Naive thymus-derived CD8-positive, alpha-beta T cell (primary cell): ENCODE measurements at places on chromosomes 1 and 21.
A peak's percentile ranks its signal among the peaks of the same experiment; 100 is the strongest.

- no peak overlapping the region for H3K4me3 ChIP-seq
- peaks cover 5% of the 10 kb centered on the region for H3K4me1 ChIP-seq
- H3K36me3 ChIP-seq, result peaks cover 23% of the 10 kb centered on the region
- peaks cover 59% of the 10 kb centered on the region for H3K27me3 ChIP-seq
Observed at GRCh38 chr1:119007339-119007669, 19.2 kb upstream of the TBX15 start.

- H3K36me3 ChIP-seq, result no peaks in the 10 kb centered on the region
- peaks cover 2% of the 10 kb centered on the region for H3K27me3 ChIP-seq
- H3K27ac ChIP-seq, result no peak overlapping the region
- peaks cover 1% of the 10 kb centered on the region for H3K4me1 ChIP-seq
- no peak overlapping the region for H3K4me3 ChIP-seq
Observed at GRCh38 chr1:240635466-240636256, 23.7 kb upstream of the GREM2 start.

DNA sequence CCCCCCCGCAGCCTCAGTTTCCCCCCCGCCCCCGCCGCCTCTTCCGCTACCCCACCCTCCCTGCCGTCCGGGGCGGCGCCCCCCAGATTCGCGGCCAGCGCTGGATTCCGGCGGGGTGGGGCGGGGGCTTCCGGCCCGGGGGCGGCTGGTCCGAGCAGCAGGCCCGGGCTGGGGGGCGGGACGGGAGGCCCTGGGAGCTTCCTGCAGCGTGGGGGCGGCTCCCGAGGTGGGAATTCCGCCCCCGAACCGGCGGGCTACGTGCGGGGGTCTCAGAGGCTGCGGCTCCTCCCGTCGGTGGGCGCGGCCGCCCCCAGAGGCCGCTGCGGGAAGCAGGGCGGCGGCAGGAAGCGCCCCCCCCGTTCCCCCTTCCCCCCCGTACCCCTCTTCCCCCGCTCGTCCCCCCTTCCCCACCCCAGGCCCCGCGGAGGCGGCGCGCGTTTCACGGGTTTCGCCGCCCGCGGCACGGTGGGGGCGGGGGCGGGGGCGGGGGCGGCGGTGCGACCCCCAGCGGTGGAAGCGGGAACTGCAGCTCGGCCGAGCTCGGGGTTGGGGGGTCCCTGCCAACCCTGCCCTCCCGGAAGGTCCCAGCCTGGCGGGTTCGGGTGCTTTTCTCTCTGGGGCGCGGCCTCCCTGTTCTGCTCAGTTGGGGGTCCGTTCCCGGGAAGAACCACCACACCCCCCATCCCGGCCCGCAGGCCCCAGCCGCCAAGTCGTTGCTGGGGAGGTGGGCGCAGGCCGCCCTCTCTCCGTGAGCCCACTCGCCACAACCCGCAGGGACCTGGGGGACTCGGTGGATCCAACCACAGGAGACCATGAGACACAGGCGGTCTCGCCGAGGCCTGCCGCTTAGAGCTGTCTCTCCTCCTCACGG lies 76.3 kb downstream of the MORN1 start:
- H3K4me3 ChIP-seq, result peak overlapping the region; percentile 75
- DNase-seq, result peak; percentile 80
- peak overlapping the region; percentile 81 for H3K27ac ChIP-seq
- H3K36me3 ChIP-seq, result no peaks in the 10 kb centered on the region

- DNase-seq, result no peak
- H3K4me1 ChIP-seq, result no peaks in the 10 kb centered on the region
- no peak overlapping the region for H3K27ac ChIP-seq
- peaks cover 4% of the 10 kb centered on the region for H3K27me3 ChIP-seq
- H3K36me3 ChIP-seq, result no peaks in the 10 kb centered on the region
Observed at GRCh38 chr1:111789142-111789541, 33.4 kb downstream of the DDX20 start.

DNA sequence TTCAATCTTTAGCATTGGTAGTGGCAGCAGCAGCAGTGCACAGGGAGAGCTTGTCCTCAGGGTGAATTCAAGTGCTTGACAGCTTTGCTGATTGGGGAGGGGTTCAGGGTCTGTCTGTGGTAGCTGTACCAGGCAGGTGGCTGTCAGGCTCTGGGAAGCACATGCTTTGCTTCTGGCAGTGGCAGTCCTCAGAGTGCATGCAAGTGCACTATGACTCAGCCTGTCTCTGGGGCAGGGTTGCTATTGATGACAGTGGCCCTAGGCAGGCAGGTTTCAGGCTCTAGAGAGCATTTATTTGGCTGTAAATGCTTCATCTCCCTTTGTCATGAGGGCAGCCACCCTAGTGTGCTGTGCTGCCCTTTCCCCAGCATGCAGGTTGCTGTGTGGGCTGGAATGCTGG lies 251.9 kb upstream of the LRRC7 start:
- H3K4me3 ChIP-seq, result no peak overlapping the region
- no peak overlapping the region for H3K27ac ChIP-seq
- no peaks in the 10 kb centered on the region for H3K27me3 ChIP-seq
- no peaks in the 10 kb centered on the region for H3K36me3 ChIP-seq
- no peaks in the 10 kb centered on the region for H3K4me1 ChIP-seq

GRCh38 chr1:50348449-50349241 lies 74.6 kb downstream of the DMRTA2 start:
- no peak overlapping the region for H3K27ac ChIP-seq
- peaks cover 17% of the 10 kb centered on the region for H3K27me3 ChIP-seq
- H3K4me1 ChIP-seq, result no peaks in the 10 kb centered on the region
- peak; percentile 23 for DNase-seq
- H3K36me3 ChIP-seq, result no peaks in the 10 kb centered on the region

DNA sequence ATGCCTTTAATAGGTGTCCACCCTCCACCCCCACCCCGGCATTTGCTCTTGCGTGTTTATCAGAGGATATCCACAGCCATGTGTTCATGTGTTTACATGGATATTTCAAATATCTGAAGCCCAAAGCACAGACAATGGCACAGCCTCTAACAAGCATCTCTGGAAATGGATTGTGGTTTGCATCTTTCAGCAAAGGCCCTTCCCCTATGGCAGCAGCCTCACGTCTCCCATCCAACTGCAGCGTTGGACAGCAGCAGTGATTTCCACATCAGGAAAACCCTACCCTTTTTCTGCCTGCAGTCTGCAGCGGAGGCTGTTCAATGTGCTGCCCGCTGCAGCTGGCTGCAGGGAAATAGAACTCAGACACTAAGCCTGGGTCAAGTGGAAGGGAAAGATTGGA lies 1.6 kb downstream of the RASSF5 start:
- H3K27ac ChIP-seq, result peak overlapping the region; percentile 23
- H3K27me3 ChIP-seq, result peaks cover 29% of the 10 kb centered on the region
- no peak for DNase-seq
- no peaks in the 10 kb centered on the region for H3K36me3 ChIP-seq
- peak overlapping the region; percentile 74 for H3K4me3 ChIP-seq

DNA sequence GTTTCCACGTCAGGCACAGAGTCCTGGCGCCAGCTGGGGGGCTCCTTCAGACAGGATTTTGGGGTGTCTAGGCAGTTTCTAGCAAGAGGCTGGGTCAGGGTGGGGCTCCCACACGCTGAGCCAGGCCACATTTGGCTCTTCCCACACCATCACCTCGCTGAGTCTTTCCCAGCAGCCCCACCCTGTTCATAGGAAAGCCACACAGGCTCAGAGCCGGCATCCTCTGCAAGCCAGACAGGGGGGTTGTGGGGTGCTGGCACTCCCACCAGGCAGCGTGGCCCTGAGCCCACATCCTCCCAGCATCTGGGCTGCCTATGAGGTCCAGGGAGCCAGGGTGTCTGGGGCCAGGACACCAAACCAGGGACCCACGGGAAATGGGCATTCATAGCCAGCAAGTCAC lies 2.8 kb upstream of the GPR153 start:
- H3K4me3 ChIP-seq, result no peak overlapping the region
- no peaks in the 10 kb centered on the region for H3K36me3 ChIP-seq

DNA sequence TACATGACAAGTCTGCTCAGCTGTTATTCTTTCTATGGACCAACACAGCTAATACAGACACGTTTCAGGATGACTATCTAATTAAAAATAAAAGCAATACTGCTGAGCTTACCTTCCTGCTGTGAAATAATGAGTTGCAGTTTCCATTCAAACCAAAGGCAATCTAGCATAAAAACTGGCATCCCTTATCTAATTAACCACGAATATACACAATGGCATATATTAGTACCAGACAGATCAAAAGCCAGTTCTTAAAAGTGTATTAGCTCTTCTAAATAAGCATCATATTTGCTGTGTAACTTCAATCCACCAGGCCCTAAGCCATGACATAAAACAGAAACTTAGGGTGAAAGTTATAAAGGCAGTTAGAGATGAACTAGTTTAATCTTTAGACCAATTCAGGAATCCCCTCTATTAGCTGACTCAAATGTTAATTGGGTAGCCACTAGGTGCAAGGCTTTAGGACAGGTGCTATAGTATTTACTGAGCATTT lies 20.6 kb downstream of the TESK2 start:
- no peak overlapping the region for H3K27ac ChIP-seq
- H3K4me3 ChIP-seq, result no peak overlapping the region
- H3K27me3 ChIP-seq, result no peaks in the 10 kb centered on the region
- H3K36me3 ChIP-seq, result peaks cover 3% of the 10 kb centered on the region

GRCh38 chr21:32335601-32336575 lies 37.2 kb downstream of the MRAP start:
- no peaks in the 10 kb centered on the region for H3K4me1 ChIP-seq
- no peak overlapping the region for H3K4me3 ChIP-seq
- no peak for DNase-seq
- peak overlapping the region; percentile 66 for H3K27ac ChIP-seq
- no peaks in the 10 kb centered on the region for H3K27me3 ChIP-seq
- H3K36me3 ChIP-seq, result peaks cover 21% of the 10 kb centered on the region

- H3K36me3 ChIP-seq, result no peaks in the 10 kb centered on the region
- peaks cover 8% of the 10 kb centered on the region for H3K27me3 ChIP-seq
- no peak for DNase-seq
- H3K4me1 ChIP-seq, result peaks cover 10% of the 10 kb centered on the region
Observed at GRCh38 chr21:23811805-23812204, 1795.5 kb downstream of the MRPL39 start.

DNA sequence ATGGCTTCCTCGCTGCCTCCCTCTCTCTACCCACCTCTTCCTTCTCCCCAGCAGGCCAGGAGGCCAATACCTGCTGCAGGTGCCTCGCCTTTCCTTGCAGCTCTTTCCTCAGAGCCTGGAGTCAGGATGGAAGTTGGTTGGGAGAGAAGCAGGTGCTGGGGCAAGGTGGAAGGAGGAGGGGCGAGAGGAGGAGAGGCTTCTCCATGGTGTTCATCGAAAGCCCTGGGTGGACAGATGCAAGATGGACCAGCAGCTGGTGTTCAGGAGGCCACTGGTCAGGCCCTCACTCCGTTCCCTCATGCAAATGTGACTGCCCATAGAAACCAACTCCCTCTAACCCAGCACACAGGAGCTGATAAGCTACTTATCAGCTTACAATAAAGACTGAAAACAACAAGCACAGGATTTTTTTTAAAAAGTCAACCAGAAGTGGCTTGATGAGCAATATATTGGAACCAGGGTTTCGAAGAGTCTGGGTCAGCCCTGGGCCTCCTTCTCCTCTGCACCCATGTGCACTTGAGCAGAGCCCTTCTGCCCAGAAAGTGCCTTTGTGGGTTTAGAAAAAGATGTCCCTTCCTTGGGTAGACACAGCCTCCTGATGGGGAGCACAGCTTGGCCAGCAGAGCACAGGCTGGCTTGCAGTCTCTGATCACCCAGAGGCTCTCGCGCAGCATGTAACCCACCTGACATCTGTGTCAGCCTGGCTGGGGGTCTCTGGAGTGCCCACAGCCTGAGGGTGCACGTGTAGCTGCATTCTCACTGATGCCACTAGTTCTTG lies 16.6 kb upstream of the GSTM4 start:
- DNase-seq, result no peak
- no peaks in the 10 kb centered on the region for H3K36me3 ChIP-seq
- H3K27ac ChIP-seq, result no peak overlapping the region
- peaks cover 9% of the 10 kb centered on the region for H3K4me1 ChIP-seq
- H3K4me3 ChIP-seq, result no peak overlapping the region
- H3K27me3 ChIP-seq, result no peaks in the 10 kb centered on the region

- peaks cover 10% of the 10 kb centered on the region for H3K27me3 ChIP-seq
- H3K36me3 ChIP-seq, result no peaks in the 10 kb centered on the region
- no peak for DNase-seq
- H3K4me3 ChIP-seq, result no peak overlapping the region
Observed at GRCh38 chr1:119515221-119515620, 8.2 kb downstream of the HSD3B1 start.

DNA sequence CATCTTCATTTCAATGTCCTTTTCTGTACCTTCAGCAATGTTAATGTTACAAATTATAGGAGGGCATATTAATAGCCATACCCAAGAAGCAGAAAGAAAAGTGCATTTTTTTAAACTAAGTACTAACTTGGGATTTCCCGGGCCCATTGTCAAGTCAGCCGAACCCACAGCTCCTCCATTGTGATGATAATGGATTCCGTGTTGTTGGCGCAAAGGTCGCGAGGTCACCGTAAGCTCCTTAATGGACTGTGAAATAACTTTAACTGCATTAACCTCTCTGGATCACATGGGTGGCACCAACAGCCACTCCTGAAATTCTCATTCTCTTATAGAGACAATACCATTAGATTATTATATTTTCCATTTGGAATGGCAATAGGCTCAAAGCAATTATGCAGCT lies 250.6 kb upstream of the RRP15 start:
- no peaks in the 10 kb centered on the region for H3K4me1 ChIP-seq
- no peak overlapping the region for H3K4me3 ChIP-seq
- H3K27ac ChIP-seq, result no peak overlapping the region

DNA sequence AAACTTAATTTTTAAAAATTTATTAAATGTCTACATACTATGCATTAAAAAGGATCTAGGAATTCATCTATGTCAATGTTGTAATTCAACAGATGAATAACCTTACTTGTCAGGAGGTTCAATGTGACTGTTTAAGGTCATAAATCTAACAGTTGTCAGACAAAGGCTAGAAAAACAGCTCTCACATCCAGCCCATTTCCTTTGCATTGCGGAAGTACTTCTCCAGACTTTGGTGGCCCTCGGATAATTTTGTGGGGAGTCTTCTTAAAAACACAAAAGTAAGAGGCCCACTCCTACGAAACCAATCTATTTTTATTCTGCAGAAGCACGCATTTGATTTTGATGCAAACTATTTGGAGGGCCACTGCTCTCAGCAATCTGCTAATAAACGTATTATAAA lies 122.6 kb upstream of the CHRM3 start:
- H3K27ac ChIP-seq, result no peak overlapping the region
- H3K27me3 ChIP-seq, result peaks cover 8% of the 10 kb centered on the region
- no peak overlapping the region for H3K4me3 ChIP-seq
- DNase-seq, result no peak
- H3K4me1 ChIP-seq, result no peaks in the 10 kb centered on the region

GRCh38 chr1:76562292-76562691 lies 305.0 kb upstream of the ST6GALNAC5 start:
- no peaks in the 10 kb centered on the region for H3K4me1 ChIP-seq
- no peaks in the 10 kb centered on the region for H3K36me3 ChIP-seq
- no peak overlapping the region for H3K27ac ChIP-seq
- no peak for DNase-seq
- H3K4me3 ChIP-seq, result no peak overlapping the region

GRCh38 chr1:159892944-159893343 lies 7.0 kb downstream of the CFAP45 start:
- DNase-seq, result no peak
- peaks cover 17% of the 10 kb centered on the region for H3K4me1 ChIP-seq
- no peaks in the 10 kb centered on the region for H3K27me3 ChIP-seq
- H3K27ac ChIP-seq, result no peak overlapping the region

- peaks cover 11% of the 10 kb centered on the region for H3K4me1 ChIP-seq
- H3K4me3 ChIP-seq, result no peak overlapping the region
- H3K36me3 ChIP-seq, result no peaks in the 10 kb centered on the region
- no peak overlapping the region for H3K27ac ChIP-seq
- no peak for DNase-seq
Observed at GRCh38 chr1:923991-924655, 400 bp downstream of the SAMD11 start.

GRCh38 chr21:44528634-44528995 lies 11.4 kb downstream of the KRTAP10-1 start:
- H3K4me3 ChIP-seq, result no peak overlapping the region
- no peaks in the 10 kb centered on the region for H3K36me3 ChIP-seq
- no peak for DNase-seq
- H3K4me1 ChIP-seq, result no peaks in the 10 kb centered on the region
